SK-N-SH (cell line): ENCODE measurements at places on chromosomes 7 and 10.

DNA sequence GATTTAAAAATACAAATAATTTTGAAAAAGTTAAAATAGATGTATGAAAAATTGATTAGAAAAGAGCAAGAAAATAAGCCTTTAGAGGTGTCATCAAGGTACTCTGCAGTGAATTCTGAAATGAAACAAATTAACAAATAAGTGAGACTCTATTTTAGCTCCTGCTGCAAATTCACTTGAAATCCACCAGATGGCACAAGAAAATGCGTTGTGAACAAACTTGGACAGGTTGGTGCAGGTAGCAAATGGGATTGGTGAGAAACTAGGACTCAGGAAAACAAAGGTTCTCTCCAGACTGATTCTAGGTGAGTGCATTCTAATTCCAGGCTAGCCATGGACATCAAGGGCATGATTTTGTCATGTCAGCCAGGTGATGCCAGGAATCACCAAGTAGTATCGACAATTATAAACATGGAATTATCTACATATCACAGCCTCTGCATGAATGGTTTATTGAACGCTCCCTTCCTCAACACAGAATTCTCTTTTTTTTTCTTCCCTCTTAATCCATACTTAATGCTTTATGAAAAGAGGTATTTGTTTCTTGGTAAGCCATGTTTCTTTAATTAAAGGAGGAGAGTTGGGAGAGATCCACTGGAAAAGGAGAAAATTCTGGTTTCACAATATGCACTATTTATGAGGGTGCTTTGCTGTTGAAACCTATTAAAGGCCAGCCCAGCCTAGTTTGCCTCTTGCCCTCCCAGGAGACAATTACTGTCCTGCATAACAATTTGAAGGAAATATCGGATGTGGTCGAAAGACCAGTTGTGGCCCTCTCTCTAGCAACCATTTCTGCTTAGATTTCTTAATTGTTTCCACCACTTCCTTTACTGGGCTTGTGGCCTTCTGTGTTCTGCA lies 118.1 kb downstream of the ZNF365 start:
- DNase-seq, result no peak

- DNase-seq, result no peak
These were observed 17.5 kb downstream of the CTNNA3 start for GRCh38 chr10:67678335-67678974.

DNA sequence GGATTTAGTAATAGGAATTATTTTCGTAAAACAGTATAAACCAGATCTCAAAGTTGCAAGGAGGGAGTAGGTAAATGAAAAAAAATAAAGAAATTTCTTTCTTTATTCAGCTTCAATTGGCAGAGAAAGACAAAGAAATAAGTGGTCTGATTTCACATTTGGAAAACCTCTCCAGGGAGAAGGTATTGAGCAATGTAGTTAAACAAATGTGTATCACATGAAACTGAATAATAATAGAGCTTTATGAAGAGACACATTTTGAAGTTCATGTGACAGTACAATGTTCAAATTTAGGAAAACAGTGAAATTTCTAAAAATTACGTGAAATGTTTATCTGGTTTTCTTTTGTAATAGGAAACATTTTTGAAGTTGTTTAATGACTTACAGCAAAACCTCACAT lies 63.0 kb downstream of the TAX1BP1 start:
- no peak for DNase-seq

GRCh38 chr10:69172241-69172982 lies 7.6 kb upstream of the SUPV3L1 start:
- DNase-seq, result no peak

GRCh38 chr7:117606132-117606531 lies 126.3 kb downstream of the CFTR start:
- DNase-seq, result no peak

DNA sequence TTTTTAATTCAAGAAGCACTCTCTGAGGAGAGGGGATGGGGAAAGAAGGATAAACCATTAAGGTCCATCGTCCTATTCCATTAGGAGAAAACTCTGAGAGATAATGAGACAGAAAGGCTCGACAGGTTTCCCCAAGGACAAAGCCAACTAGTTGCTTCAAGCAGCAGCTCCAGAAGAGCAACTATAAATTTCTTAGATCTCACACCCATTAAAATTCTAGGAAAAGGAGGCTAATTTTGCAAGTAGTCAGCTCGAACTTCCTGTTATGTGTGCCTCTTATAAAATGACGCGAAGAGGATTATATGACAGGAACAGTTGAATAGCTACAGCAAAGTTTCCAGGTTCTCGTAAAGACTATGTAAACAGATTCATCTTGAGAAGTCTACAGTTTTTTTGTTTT lies 52.0 kb upstream of the ST8SIA6 start:
- DNase-seq, result no peak

- DNase-seq, result no peak
These were observed 374.9 kb upstream of the CELF2 start for GRCh38 chr10:10642751-10643150.

GRCh38 chr10:73131301-73131700 lies 21.0 kb downstream of the NUDT13 start:
- no peak for DNase-seq

DNA sequence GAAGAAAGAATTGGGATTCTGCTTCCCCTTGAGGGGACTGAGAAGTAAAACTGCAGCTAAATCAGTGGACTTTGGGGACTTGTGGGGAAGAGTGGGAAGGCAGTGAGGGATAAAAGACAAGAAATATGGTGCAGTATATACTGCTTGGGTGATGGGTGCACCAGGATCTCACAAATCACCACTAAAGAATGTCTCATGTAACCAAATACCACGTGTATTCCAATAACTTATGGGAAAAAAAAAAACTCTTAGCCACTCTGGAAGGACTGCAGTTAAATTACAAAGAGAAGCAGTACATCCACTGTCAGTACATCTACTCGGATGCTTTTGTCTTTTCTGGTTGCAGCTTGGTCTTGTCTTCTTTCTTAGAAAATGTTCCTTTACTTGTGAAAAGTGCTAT lies 27.4 kb upstream of the GOT1 start:
- DNase-seq, result no peak

- DNase-seq, result no peak
These were observed 135.9 kb downstream of the ARHGAP22 start for GRCh38 chr10:48468866-48469511.

GRCh38 chr7:55516409-55516808 lies 55.9 kb downstream of the VOPP1 start:
- DNase-seq, result no peak

- DNase-seq, result no peak
These were observed 522.0 kb upstream of the LRRN3 start for GRCh38 chr7:110568932-110569331.
